Suppressor macrophage treated with lipopolysaccharide for 4 hours (primary cell): ENCODE measurements at places on chromosomes 13 and 19.

DNA sequence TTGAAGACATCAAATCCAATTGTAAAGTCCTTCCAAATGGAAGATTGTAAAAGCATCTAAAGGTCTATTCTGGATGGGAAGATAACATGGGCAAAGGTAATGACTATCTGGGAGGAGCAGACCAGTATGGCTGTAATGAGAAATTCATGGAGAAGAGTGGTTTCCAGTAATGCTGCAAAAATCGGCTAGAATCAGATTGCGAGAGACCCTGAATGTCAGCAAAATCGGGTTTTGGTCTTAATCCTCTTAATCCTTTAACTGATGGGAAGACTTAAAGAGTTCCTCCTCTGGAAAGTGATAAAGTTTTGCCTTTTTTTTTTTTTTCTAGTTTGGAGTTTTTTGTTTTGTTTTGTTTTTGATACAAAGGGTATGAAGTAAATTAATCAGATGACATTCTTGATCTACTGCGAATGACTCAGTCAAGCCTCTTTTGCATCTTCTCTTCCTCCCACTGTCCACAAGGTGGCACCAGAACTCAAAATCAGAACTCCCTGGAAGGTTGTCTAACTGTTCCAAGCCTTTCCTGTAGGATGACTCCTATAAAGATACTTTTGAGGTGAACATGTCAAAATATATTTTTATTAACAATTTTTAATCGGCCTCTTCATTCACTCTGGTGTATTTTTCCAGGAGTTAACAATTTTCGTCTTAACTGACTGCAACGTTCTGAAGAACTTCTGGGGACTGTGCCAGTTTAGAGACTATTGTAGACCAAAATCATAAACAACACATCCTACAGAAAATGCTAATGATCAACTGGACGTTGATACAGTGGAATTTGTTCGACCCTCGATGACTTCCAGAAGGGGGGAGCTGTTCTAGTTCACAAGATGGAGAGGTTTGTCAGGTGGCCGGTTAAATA, 213.3 kb upstream of the MIR17HG start:
- peak; percentile 78 for DNase-seq

GRCh38 chr19:18941628-18942354, 774 bp upstream of the HOMER3 start:
- DNase-seq, result no peak

DNA sequence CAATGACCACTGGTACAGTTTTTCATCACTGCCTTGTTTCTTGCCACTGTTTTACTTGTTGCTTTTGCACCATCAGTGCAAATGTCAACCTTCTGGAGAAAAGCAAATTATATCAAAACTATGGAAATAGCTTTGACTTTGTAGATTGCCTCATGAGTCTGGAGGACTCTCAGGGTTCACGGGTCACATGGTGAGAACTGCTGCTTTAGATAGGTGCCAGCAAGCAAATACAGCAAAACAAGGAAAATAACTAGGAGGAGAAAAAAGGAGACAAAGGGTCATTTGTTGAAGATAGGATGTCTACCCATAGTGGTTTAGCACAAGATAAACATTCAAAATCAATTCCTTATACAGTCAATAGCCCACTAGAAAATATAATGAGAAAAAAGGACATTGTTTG, 33.1 kb downstream of the POLR1D start:
- no peak for DNase-seq

- no peak for DNase-seq
These were observed 365.5 kb downstream of the PCDH9 start for GRCh38 chr13:66864627-66865026.

GRCh38 chr19:11551603-11552235, 7.3 kb downstream of the ELOF1 start:
- DNase-seq, result no peak

DNA sequence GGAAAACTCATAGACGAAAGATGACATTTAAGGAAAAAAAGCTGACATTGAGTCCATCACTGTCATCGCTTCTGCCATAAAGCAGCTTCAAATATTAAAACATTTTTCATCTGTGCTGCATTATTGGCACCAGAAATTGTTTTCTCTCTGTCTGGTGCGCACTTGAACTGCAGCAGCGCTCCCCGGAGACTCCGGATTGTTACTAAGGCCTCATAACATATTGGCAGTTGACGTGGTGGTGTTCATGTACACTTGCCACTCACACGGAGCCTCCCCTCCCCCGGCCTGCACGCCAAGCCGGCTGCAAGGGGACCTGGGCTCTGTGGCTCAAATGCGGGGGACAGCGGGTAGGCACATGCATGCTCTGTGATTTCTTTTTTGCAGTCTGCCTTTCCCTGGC, 203.2 kb downstream of the TSHZ3 start:
- no peak for DNase-seq

DNA sequence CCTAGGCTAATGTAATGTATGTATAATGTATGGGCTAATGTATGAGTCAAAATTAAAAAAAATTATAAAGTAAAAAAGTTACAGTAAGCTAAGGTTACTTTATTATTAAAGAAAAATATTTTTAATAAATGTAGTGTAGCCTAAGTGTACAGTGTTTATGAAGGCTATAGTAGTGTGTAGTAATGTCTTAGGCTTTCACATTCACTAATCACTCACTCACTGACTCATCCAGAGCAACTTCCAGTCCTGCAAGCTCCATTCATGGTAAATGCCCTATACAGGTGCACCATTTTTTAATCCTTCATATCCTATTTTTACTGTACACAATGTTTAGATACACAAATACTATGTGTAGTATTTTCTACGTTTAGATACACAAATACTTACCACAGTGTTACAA, 1.8 kb upstream of the TMEM272 start:
- DNase-seq, result no peak
